Skin of body (tissue), 3 donors: ENCODE measurements at places on chromosomes 5 and 9. TPM values are rescaled to one million over a fixed set of nuclear protein-coding genes. Genes with fewer than 3 reads are reported as not detected.

MYOZ3 gene
- total RNA-seq: 3.1 TPM

- DNase-seq: no peak
Observed at GRCh38 chr5:134099939-134100282, 14.6 kb upstream of the TCF7 start.

CMYA5 gene
- total RNA-seq: 52.9 TPM

GABRB2 gene
- total RNA-seq: 0.49 TPM

GRCh38 chr9:88799541-88800328, 191.5 kb upstream of the S1PR3 start:
- no peak for DNase-seq

- no peak for DNase-seq
Observed at GRCh38 chr5:108857905-108858304, 110.2 kb downstream of the FER start.
